Kidney (tissue), 22 donors: ENCODE measurements at places on chromosomes 16 and 17. TPM values are rescaled to one million over a fixed set of nuclear protein-coding genes. Genes with fewer than 3 reads are reported as not detected.
A peak's percentile ranks its signal among the peaks of the same experiment; 100 is the strongest.

DNA sequence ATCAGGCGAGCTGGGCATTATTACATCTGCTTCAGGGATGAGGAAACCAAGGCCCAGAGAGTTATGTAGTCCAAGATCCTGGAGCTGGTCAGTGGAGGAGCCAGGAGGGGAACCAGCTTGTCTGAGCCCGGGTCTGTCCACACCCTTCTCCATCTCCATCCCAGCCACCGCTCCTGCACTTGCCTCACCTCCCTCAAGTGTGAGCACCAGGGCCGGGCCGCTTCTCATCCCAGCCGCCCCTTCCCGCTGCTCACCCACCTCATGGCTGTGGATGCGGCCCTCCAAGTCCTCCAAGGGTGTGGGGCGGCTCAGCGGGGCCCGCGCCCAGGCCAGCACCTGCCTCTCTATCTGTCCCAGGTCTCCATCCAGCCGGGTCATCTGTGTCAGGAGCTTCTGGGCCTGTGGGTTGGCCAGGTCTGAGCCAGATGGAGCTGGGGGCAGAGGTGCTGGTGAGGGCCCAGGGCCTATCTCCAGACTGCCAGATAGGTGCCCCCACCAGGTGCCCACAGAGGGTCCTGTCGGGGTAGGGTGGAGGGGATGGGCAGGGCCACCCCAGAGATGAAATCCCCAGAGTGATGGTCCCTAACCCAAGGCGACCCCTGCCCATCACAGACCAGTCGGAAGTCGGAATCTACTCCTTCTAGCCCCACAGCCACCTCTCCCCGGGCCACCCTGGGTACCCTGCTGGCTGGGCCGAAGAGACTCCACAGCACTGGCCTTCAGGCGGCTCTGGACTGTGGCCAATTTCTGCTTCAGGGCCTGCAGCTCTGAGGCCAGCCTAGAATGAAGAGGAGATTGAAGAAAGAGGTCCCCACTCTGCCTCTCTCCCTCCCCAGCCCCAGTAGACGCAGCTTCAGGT lies 9.4 kb downstream of the EVPL start:
- no peak for DNase-seq

DNA sequence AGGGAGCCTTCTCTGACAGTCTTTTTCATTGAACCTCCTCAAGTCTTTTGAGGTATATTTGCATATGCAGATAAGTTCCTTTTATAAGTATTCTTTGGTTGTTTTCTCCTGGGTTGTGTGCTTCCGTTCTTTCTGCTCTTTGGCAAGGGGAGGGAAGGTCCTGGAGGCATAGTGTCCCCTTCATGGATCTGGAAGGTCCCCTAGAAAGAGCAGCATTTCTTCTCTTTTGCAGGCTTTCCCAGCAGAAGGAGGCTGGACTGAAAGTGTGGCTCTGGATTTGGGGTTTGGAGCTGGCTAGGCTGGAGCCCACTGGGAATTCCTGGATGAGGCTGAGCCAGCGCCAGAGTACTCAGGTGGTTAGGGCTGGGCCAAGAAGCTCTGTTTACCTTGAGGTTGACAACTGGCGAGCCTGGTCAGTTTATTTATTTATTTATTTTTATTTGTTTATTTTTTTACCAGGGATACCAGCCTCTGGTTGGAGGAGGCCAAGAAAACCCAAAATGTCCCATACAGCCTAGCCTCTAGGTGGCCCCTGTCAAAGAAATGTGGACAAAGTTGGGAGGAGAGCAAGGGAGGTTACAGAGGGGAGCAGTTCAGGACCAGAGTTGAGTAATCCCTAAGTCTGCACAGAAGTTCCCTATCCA lies 5.4 kb upstream of the TOP2A start:
- DNase-seq, result no peak

The C16orf95 gene
- total RNA-seq, result 2.5 TPM

DNA sequence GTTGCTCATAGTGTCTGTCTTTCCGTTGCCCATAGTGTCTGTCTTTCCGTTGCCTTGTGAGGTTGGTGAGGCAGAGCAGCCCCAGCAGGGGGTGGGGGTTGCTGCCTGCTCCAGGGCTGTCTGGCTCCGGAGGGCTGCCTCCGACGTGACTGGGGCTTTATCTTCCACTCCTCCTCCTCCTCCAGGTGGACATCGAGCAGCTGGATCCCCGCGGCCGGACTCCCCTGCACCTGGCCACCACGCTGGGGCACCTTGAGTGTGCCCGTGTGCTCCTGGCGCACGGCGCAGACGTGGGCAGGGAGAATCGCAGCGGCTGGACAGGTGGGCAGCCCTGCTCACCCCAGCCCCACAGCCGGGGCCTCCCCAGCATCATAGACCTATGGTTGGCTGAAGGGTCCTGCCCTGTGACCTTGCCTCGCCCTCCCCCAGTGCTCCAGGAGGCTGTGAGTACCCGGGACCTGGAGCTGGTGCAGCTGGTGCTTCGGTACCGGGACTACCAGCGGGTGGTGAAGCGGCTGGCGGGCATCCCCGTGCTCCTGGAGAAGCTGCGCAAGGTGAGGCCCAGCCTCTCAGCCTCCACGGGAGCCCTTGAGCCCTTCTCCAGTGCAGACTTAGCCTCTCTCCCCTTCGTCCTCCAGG lies 14.7 kb downstream of the ANKRD13B start:
- no peak for DNase-seq

DNA sequence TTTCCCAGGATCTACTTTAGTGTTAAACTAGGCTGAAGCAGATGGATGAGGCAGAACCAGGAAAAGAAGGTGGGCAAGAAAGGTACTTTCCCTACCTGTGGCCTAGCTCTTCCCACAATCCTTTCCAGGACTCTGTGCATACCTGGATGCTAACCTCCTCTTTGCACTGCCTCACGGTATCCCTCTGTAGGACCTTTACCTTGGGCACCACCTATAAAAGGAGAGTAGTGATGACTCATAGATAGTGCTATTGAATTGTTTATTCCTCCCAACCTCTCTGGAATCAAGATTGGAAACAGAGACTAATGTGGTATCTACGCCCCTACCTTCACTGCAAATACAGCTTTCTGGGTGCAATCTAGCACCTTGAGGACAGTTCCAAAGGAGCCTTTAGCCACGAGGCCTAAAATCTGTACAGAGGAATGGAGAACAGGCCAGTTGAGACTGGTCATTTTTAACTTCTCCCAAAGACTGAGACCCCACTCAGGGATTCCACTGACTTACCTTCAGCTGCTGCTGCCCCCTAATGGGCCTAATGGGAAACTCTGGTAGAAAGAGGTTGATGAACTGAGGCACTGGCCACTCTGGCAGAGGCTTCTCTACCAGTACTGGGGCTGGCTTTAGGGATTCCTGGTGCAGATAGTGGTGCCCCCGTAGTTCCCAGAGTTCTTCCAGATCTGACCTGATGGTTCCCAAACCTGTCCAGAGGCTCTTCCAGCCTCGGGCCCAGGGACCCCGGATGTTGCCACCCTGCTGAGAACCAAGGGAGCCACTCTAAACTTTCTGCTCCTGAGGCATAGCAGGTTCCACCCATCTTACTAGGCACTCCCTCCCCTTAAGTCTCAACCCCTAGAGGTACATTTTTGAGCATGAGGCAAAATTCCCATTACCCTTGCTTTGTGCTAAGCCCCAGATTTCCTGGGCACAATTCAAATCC lies 781 bp downstream of the RSKR start:
- DNase-seq, result peak; percentile 52

DNA sequence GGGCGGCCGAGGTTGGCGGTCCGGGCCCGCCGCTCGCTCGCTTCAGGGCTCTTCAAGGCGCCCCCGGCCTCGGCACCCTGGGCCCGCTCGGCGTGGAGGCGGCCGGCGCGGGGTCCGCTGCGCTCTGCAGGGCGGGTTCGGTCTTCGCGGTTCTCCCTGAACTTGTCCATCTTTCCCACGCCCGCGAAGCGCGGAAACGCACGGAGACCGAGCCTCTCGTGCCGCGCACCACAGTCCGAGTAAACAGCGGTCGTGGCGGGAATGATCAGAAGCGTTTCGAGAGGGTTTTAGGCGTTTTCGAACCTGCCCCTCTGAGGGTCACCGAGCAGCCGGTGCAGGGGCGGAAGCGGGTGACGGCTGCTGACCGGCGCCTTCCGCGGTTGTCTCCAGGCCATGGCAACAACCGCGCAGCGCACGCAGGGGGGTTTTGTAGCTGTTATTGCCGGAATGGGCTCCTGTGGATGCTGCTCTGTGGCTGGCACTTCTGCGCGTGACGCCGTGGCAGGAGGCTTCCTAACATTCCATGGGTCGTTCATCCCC lies 414 bp downstream of the NARF start:
- peak; percentile 86 for DNase-seq

DNA sequence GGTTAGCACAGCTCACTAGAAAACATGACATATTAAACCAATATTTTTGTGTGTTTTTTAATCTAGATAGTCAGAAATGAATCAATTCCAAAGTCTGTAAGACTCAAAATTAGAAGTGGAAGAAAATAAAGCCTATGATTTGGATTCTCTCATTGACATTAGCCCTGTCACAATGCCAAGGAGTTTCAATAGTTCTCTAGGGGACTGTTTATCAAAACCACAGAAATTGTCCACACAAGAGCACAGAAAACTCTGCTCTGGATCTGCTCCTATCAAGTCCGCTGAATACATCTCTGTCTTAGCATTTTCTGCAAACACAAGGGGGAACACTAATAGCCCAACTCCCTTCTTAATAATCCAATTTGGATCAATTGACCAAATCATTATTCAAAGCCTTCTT lies 152.0 kb downstream of the HS3ST3B1 start:
- DNase-seq, result no peak

GRCh38 chr17:38885044-38885727 lies 15.3 kb downstream of the LASP1 start:
- no peak for DNase-seq
